ENCODE measurements at places on chromosomes 2 and 18.

GRCh38 chr18:58862356-58862755, 2.3 kb upstream of the ZNF532 start:
- DNase-seq, result no peak

DNA sequence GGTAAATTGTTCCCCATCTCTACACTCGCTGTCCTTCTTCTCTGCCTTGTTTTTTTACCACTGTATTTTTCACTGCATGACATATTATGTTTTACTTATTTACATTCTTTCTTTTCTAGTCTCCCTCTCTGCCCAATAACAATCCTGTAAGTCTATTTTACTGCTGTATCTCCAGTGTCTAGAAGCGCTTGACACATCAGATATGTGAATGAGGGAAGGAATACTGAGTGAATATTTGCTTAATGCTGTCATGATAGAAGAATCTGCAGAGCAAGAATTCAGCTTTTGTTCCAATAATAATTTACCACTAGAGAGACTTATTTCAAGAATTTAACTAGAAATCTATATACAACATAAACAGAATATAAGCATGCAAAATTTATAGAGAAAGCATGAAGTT, 99.5 kb downstream of the GALNT13 start:
- no peak for DNase-seq

GRCh38 chr2:191228861-191229260, 16.3 kb upstream of the MYO1B start:
- no peak for DNase-seq

- no peak for DNase-seq
These were observed 19.6 kb downstream of the CERS6 start for GRCh38 chr2:168475636-168476035.

- no peak for DNase-seq
These were observed 51.3 kb downstream of the C2orf76 start for GRCh38 chr2:119315241-119315925.

GRCh38 chr18:32961538-32961937, 188.7 kb upstream of the KLHL14 start:
- DNase-seq, result no peak

DNA sequence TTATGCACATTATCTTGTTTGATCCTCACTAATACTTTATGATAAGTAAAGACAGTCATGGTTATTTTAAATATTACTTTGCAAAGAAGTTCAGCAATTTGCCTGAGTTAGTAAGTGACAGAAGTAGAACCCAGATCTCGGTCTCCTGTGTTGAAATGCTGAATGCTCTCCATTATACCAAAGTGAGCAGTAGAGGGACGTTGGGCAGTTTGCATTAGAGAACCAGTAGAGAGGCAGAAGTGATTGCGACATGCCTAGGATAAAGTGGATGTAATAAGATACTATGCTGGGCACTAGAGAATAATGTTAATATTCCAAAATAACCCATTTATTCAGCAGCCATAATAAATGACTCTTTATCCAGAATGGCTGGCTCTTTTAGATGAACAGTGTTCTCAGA, 201.0 kb downstream of the PMAIP1 start:
- no peak for DNase-seq

- no peak for DNase-seq
These were observed 293.3 kb downstream of the MTX2 start for GRCh38 chr2:176562359-176563078.

DNA sequence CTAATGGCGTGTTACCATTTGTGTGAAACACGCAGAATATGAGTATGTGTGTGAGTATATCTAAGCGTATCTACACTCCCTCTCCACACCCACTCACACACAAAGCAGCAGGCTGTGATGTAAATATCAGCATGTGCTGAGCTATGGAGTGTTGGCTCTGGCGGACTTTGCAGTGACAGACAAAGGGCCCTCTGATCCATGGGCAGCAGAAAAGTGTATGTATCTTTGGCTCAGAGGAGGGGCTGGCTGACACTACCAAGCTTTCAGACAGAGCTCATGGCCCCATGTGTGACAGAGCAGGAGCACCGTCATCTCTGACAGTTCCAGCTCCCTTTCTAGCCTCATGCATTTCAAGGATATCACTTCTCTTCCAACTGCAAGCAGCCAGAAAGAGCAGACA, 57.2 kb upstream of the ASB18 start:
- no peak for DNase-seq

GRCh38 chr2:18926631-18927524, 337.5 kb upstream of the NT5C1B start:
- no peak for DNase-seq

- DNase-seq, result no peak
These were observed 99.1 kb downstream of the NRP2 start for GRCh38 chr2:205781244-205781931.

- DNase-seq, result no peak
These were observed 91.8 kb downstream of the HRH4 start for GRCh38 chr18:24552218-24552617.

GRCh38 chr2:62662554-62662953, 43.0 kb upstream of the EHBP1 start:
- DNase-seq, result no peak

GRCh38 chr2:100038011-100038410, 104.4 kb downstream of the AFF3 start:
- no peak for DNase-seq

GRCh38 chr18:23669202-23669766, 6.6 kb upstream of the ANKRD29 start:
- no peak for DNase-seq

DNA sequence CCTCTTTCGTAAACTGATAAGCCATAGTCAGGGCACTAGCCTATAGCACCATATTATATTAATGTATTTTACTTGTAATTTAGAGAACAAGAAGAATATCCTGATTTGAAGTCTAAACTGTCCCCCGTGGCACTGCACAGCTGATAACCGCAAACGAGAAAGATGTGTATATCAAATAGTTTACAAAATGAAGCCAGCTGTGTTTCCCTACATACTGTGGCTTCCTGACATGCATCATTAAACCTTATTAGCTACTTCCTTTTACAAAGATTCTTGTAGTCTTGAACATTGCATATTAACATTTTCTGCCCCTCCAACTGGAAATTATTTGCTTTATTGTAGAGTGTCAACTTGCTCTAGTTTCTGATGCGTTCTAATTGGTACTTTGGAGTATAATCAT, 153.5 kb upstream of the NFATC1 start:
- DNase-seq, result no peak

DNA sequence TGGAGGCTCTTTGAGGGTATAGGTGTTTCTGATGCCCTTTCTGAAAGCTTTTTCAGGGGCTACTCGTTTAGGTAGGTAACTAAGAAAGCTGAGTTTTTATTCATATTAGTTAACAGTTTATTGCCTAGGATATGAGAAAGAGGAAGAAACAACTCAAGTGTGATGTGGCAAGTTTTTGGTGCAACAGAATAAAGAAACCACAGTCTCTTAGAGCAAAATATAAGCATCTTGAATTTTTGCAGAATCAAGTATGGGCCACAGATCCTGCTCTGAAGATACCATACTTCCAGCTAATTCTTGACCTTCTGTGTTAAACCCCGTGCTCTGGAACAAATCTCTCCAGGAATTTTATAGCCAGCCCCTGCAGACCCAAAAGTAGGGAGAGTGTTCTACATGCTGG, 147.7 kb upstream of the SLC1A4 start:
- DNase-seq, result no peak

- no peak for DNase-seq
These were observed 138.2 kb downstream of the MBD2 start for GRCh38 chr18:54086046-54086802.

DNA sequence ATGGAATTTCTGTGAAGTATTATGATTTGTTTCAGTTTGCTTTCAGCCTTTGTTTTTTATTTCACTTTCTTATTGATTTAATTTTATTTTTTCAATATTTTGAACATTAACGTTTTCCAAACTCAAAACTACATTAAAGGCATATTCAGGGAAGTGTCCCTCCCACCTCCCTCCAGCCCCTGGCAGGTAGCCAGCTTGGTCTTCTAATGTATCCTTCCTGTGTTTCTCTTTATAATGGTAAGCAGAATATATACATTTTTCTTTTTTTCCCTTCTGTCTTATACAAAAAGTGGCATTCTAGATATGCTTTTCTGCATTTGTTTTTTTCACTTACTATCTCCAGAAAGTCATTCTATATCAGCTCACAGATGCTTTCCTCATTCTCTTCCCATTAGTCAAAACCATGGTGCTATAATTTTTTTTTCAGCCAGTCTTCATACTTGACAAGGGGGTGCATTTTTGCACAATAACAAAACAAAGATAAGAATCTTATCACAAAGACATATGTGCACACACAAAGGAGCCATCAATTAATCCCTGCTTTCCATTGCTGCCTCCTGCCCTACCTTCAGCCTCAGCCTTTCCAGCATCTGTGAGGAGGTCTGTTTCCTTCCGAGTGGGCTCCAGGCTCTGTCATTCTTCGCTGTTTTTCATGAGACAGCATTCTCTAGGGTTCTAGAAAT, 33.7 kb upstream of the TMEM177 start:
- DNase-seq, result no peak

GRCh38 chr2:3223080-3223923, 154.3 kb downstream of the EIPR1 start:
- DNase-seq, result peak; percentile 67

- no peak for DNase-seq
These were observed 132.1 kb upstream of the MMADHC start for GRCh38 chr2:149719695-149720094.

GRCh38 chr2:160463245-160463644, 30.4 kb downstream of the RBMS1 start:
- DNase-seq, result no peak

DNA sequence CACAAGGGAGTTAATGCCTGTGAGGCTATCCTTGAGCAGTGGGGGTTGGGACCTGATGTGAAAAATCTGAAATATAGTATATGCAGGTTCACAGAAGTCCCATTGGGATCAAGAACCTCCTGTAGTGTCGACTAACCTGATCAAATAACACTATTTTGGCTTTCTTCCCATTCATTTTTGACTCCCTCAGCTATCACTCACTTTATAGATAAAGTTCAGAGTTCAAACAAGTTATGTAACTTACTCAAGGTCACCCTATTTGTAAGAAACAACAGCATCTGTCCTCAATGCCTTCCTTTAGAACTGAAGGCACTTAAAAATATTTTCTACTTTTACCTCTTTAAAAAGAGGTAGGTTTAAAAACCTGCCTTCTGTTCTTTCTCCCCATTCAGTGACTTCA, 341.6 kb downstream of the DPP10 start:
- no peak for DNase-seq

DNA sequence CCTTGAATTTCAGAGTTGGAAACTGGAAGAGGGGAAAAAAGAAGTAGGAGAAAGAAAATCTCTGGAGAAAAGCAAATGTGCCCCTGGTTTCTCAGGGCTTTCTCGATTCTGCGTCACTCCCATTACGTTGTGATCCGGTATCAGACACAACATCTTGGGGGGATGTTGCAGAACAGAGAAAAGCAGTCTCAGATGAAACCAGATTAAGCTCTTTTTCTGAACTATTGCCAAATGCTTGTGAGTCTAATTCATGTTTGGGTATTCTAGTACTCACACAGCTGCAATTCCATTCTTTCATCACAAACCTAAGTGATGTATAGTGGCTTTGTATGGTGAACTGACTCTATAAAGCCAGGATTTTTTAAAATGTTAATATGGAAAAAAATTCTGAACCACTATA, 233.2 kb downstream of the TCF4 start:
- no peak for DNase-seq

GRCh38 chr2:207163053-207163755, 2.5 kb downstream of the KLF7 start:
- no peak for DNase-seq

DNA sequence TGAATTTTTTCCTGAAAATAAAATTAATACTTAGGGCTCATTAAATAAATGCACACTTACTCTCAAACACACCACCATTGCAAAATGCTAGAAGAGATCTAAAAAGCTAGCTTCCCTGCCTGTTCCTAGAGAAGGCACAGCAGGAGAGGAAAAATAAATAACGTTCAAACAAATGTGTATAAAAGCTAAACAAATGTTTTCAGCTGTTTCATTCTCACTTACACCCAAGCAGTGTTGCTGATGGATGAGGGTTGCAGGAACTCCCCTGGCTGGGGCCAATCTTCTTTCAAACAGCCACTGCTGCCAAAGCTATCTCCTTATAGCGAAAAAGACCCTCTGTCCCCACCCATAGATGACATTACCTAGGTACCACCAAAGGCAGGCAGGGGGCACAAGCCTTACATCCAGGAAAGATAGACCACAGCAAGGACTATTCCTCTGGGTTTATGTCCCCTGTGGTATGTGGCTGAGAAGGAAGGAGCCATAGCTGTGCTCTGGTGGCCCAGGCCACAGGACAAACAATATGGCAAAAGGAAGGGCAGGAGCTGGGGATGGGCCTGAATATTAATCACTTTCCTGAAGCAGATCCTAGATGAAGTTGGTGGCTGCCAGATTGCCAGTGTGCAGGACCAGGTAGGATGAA, 214.6 kb downstream of the TTC32 start:
- no peak for DNase-seq

DNA sequence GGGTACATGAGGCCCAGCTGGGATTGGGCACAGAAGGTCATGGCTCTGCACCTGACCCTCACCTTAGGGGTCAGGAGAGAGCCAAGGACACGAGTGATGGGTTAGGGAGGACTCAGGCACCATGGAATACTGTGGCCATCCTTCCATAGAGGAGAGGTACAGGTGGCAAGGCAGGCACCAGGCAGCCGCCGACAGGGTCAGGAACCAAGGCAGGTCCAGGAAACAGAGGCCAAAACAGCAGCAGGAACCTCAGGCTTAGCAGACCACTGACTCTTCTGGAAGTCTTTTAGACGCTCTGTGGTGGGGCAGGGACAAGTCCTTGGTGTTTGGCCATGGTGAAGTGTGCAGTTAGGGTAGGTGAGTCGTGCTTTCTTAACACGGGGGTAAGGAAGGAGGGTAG, 128.0 kb downstream of the NEDD4L start:
- no peak for DNase-seq

GRCh38 chr2:128754246-128754724, 435.6 kb upstream of the HS6ST1 start:
- no peak for DNase-seq

DNA sequence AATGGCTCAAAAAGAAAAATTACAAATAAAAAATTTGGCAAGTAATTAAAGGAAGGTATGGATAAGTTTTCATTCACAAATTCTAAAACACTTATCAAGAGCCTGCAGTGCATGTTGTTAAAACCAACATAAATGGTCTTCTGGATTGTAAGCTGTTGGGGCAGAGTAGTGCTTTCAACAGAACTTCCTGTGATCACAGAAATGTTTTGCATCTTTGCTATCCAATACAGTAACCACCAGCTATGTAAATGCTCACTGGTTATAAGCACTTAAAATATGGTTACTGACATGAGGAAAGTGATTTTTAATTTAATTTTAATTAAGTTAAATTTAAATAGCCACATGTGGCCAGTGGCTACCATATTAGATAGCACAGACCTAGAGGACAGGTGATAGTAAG, 133.1 kb downstream of the NBAS start:
- no peak for DNase-seq

DNA sequence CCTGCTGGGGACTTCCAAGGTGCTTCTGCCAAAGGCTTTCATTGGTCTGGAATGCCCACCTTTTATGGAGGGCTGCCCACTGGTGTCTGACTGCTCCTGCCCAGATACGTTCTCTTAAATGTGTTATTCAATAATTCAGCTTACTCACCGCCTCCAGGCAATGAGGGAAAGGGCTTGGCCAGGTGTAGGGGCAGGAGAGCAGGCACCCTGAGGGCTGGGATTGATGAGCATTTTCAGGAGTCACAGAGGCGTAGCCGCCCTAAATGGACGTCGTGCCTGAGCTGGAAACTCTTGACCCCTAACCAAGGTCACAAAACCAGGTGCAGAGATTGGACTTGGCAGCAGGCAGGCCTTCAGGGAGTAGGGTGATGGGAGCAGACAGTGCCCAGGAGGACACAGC, 26.8 kb downstream of the MAL start:
- DNase-seq, result no peak
